ENCODE measurements at places on chromosomes 12 and 14. TPM values are rescaled to one million over a fixed set of nuclear protein-coding genes. Genes with fewer than 3 reads are reported as not detected.
A peak's percentile ranks its signal among the peaks of the same experiment; 100 is the strongest.

The OVCH1 gene
- not detected for polyA plus RNA-seq

DNA sequence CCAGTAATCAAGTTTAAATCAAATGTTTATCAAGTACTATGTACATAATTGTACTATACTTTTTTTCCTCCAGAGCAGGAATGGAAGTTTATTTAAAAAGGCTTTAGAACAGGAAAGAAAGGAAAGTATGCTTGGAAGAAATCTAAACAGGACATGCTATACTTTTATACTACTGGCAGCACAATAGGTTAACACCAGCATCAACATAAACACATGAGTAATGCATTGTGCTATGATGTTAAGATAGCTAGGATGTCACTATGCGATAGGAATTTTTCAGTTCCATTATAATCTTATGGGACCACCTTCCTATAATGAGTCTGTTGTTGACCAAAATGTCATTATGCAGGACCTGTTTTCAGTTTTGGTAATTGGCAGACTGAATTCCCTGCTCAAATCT, 41.5 kb upstream of the ANKS1B start:
- no peak overlapping the region for H3K27ac ChIP-seq
- H3K27me3 ChIP-seq, result no peaks in the 10 kb centered on the region
- no peak overlapping the region for H3K4me3 ChIP-seq

The CSRNP2 gene
- 18.7 TPM for polyA plus RNA-seq

DNA sequence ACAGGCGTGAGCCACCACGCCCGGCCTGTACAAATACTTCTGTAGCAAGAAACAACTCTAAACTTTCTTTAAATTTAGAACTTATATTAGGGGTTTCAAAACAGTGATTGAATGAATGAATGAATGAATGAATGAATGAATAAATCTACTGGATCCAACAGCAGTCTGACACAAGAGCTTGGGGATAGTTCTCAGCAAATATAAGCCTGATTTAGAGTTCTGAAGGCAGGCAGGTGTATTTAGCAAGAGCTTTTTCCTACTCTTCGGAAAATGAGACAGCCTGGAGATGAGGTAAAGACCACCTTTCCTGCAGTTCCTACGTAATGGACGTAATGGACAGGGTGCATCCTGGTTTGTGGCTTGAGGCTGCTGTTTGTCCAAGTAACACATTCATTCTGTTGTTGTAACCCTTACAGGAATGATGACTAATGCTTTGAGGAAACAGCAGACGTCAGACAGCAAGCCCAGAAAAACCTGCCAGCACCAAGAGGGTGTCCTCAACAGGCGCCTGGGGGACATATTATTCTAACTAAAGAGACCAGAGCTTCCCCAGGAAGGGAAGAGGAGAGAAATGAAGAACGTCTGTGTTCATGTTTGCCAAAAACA, 277.4 kb upstream of the SOX5 start:
- no peaks in the 10 kb centered on the region for H3K36me3 ChIP-seq
- no peak overlapping the region for H3K27ac ChIP-seq
- no peak for DNase-seq
- no peak overlapping the region for H3K4me3 ChIP-seq
- no peaks in the 10 kb centered on the region for H3K27me3 ChIP-seq

The POTEM gene
- polyA plus RNA-seq, result 0.25 TPM

The FOXM1 gene
- 29.9 TPM for polyA plus RNA-seq

- no peaks in the 10 kb centered on the region for H3K36me3 ChIP-seq
- no peaks in the 10 kb centered on the region for H3K4me1 ChIP-seq
- no peak for DNase-seq
- H3K27ac ChIP-seq, result no peak overlapping the region
- H3K27me3 ChIP-seq, result no peaks in the 10 kb centered on the region
- H3K4me3 ChIP-seq, result no peak overlapping the region
These were observed 34.0 kb downstream of the VCPKMT start for GRCh38 chr14:50082308-50082742.

GRCh38 chr14:20606190-20606901, 15.2 kb upstream of the RNASE12 start:
- H3K36me3 ChIP-seq, result no peaks in the 10 kb centered on the region
- peak; percentile 34 for DNase-seq
- H3K27me3 ChIP-seq, result no peaks in the 10 kb centered on the region

- DNase-seq, result no peak
- H3K27me3 ChIP-seq, result no peaks in the 10 kb centered on the region
- no peak overlapping the region for H3K27ac ChIP-seq
- H3K4me3 ChIP-seq, result no peak overlapping the region
- peaks cover 5% of the 10 kb centered on the region for H3K4me1 ChIP-seq
- H3K36me3 ChIP-seq, result no peaks in the 10 kb centered on the region
These were observed 366.2 kb upstream of the KITLG start for GRCh38 chr12:88946372-88946997.
